ENCODE measurements at places on chromosomes 4 and X.

DNA sequence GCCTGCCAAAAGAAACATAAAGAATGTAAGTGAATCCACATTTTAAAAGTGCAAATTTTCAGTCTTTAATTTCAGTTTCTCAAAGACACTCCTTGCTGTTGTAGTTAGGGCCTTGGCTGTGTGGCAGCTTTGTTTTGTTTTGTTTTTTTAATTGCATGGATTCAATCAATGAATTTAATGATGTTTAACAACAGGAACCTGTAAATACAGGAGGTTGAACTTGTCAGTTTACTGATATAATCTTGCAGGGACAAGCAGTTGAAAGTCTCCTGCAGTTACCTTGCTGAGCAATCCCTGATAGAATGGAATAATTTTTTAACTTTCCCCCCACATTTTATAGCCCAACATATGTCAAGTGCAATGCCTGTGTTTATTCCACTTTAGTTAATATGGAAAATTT, 528.3 kb upstream of the PCDH7 start:
- no peak for DNase-seq

DNA sequence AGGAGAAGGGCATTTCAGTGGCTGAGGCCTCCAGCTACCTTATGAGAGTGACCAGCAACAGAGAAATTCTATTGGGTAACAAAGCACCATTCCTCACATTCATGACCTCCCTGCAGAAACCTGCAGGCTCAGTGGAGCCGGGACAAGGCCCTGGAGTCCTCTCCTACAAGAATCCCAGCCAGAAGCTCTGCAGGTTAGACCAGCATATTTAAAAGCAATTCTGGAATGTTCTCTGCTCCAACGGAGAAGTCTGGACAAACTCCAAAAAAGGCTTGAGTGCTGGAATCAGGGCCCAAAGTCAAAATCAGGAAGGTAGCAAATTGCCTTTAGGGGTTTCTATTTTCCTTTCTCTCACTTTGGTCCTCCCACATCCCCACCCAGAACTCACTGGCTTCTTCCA, 202.9 kb downstream of the SCFD2 start:
- no peak for DNase-seq

DNA sequence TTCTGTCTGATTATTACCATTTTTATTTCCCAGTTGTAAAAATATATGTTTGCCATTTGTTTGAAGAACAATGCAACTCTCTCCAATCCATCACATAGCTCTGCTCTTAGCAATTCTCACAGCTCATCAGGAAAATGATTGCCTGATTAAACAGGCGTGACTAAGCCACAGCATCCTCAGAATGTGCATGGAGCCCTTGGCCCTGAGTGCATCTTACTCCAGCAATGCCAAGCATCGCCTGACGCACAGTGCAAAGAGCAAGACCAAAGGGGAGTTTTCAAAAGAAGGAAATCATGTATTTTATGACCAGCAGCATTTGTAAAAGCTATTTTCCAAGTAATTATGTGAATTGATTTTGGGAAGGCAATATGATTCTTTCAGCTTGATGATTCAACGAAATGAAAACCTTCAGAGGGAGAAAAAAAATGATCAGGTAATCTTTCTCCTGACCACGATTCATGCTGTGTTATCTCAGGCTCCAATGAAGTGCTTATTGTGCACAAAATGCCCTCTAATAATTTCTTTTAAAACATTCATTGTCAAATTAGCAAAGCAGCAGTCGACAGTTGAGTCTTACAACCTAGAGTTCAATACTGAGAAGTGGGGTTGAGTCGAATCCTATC, 138.0 kb upstream of the FAM9B start:
- DNase-seq: no peak

GRCh38 chrX:33133320-33133719, 78.0 kb downstream of the DMD start:
- no peak for DNase-seq

- DNase-seq: no peak
Observed at GRCh38 chr4:123452616-123453015, 56.0 kb downstream of the SPRY1 start.

GRCh38 chrX:26822448-26822847, 606.5 kb downstream of the MAGEB5 start:
- no peak for DNase-seq

GRCh38 chr4:141711211-141711610, 74.8 kb downstream of the IL15 start:
- no peak for DNase-seq

DNA sequence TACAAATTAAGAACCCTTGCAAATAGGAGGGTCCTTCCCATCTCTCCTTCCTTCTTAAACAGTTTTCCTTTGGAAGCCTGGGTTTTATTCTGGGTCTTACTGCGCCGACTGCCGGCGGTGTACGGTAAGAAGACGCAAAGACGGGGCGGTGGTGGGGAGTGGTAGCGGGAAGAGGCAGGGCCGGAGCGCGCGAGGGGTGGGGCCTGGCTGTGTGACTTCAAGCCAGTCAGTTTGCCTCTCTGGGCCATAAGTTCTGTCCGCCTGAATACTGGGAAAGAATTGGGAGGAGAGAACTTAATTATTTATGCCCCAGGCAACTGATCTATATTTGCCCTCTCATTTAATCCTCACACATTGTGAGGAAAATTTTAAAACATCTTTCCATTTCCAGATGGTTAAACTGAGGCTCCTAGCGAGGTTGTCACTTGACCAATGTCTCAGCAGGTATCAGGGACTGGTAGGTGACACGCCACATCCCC, 726 bp upstream of the KANTR start:
- no peak for DNase-seq

DNA sequence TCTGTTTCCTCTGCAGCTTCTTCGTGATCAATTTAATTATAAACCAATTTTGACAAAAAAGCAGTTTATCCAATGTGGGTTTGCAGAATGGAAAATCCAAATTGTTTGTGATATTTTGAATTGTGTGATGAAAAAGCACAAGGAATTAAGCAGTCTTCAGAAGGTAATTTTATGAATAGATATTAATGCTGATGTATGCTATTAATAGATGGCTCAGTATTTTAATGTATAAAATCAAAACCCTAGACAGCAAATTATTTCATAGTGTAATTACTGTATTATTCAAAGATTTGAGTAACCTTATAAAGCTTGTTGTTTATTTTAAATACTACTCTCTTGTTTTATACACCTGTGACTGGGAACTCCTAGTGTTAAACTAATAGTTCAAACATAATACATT, 20.0 kb downstream of the CEP44 start:
- DNase-seq: no peak

GRCh38 chrX:19855700-19856381, 31.6 kb downstream of the SH3KBP1 start:
- DNase-seq: no peak

GRCh38 chr4:158513256-158513655, 8.4 kb upstream of the RXFP1 start:
- no peak for DNase-seq

- DNase-seq: no peak
Observed at GRCh38 chr4:82523179-82523578, 38.6 kb downstream of the TMEM150C start.

GRCh38 chr4:4470208-4470607, 71.6 kb downstream of the STX18 start:
- DNase-seq: no peak
